ENCODE measurements at places on chromosomes 7 and 10.

DNA sequence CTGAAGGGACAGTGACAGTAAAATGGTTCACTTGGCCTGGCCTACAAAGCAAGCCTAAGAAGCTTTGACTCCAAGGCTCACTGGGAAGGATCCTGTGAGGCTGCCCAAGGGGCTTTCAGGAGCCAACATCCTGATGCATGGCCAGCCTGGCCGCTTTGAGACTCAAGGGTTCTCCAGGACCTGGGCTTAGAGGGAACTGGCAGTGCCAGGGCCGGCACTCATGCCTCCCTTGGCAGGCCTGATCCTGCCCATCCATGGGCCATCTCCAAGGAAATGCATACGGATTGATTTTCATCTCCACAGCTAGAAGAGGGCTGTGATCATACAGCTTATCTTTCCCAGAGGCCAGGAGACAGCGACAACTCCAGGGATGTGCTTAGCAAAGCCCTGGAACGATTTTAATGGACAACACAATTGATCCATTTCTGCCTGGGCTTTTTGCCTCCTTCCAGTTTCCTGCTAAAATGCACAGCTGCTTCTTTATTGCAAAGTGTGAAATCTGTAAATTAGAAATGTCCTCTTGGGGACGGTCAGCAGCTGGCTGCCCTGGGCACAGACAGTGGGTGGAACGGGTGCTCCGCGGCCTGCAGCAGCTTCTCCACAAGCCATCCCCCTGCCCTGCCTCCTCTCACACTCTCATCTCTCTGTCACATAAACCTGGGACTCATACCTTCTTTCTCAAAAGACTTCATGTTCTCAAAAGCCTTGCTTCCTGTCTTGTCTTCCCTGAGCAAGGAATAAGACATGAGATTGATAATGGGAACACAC is 288.5 kb downstream of the GRID1 start:
- DNase-seq: no peak
- no peaks in the 10 kb centered on the region for H3K36me3 ChIP-seq

GRCh38 chr7:33186192-33186591 is 56.8 kb downstream of the BBS9 start:
- H3K27ac ChIP-seq: no peak overlapping the region
- DNase-seq: no peak
- H3K36me3 ChIP-seq: no peaks in the 10 kb centered on the region

- H3K36me3 ChIP-seq: no peaks in the 10 kb centered on the region
- H3K27ac ChIP-seq: no peak overlapping the region
- no peak overlapping the region for H3K4me3 ChIP-seq
- no peaks in the 10 kb centered on the region for H3K4me1 ChIP-seq
These were observed 66.4 kb upstream of the SORCS1 start for GRCh38 chr10:107230887-107231286.

GRCh38 chr10:89263091-89263490 is 11.5 kb upstream of the LIPA start:
- no peaks in the 10 kb centered on the region for H3K27me3 ChIP-seq
- no peaks in the 10 kb centered on the region for H3K4me1 ChIP-seq
- H3K27ac ChIP-seq: no peak overlapping the region
- H3K4me3 ChIP-seq: no peak overlapping the region
- DNase-seq: no peak
